Activated T-helper 17 cell treated with anti-CD3 and anti-CD28 coated beads, Interleukin-2, amount 50 U/mL, for 72 hours (primary cell): ENCODE measurements at places on chromosomes 16 and 17.

GRCh38 chr17:40329839-40330794, 21.1 kb downstream of the RARA start:
- peak; percentile 10 for ATAC-seq

GRCh38 chr16:69840975-69841374, 78.8 kb downstream of the WWP2 start:
- ATAC-seq, result no peak

DNA sequence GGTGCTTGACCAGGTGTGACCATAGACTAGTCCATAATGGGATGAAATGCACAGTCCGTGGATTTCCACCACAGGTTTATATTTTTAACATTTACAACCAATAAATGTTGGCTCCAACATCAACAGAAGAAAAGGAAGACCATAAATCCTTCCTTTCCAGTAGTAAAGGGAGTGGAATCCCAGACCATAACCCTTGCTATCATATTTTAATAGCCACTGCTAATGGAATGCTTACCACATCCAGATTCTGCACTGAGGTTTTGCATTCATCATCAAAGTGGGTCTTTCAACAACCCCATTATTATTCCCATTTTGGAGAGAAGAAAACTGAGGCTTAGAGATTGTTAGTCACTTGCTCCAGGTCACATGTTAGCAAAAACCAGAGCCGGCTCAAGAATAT, 106.7 kb downstream of the FOXL1 start:
- ATAC-seq, result no peak

DNA sequence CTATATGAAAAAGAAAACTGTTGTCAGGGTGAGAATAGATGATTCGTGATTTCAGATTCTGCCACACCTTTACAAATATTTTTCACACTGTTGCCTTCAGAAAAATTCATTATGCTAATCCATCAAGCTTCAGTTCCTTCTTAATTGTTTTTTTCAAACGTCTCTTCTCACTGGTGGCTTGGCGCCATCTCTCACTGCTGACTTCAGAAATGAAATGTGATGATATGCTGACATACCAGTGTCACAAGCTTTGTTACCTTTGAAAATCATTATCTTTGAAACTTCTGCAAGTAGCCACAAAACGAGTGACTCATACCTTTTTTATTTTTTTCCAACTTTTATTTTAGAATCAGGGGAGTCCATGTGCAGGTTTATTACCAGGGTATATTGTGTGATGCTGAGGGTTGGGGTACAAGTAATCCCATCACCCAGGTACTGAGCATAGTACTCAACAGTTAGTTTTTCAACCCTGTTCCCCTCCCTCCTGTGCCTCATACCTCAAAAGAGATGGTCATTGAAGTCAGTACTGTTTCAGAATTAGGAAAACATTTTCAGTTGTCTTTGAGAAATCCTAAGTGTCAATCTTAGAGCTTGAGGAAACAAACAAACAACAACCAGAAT, 14.0 kb upstream of the KRT222 start:
- ATAC-seq, result no peak

- peak; percentile 99 for ATAC-seq
These were observed 308.9 kb upstream of the DYNLRB2 start for GRCh38 chr16:80231888-80232287.

DNA sequence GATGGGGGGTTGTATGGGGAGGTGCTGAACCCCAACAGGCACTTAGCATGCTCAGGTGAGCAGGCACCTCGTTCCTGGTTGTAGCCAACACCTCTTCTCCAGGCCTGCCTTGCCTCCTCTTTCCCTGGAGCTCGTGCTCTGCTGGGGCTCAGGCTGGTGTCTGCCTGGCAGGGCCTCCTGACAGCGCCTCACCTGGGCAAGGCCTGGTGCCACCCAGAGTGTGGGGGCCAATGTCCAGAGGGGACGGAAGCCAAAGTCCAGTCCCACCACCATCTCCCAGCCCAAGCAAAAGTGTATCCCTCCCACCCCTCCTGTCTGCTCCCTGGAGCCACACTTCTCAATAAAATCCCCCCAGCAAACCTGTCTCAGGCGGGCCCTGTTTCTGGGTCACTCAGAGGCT, 304.2 kb upstream of the TNRC6C start:
- no peak for ATAC-seq

GRCh38 chr16:88318521-88318920, 64.2 kb upstream of the ZNF469 start:
- ATAC-seq, result no peak

DNA sequence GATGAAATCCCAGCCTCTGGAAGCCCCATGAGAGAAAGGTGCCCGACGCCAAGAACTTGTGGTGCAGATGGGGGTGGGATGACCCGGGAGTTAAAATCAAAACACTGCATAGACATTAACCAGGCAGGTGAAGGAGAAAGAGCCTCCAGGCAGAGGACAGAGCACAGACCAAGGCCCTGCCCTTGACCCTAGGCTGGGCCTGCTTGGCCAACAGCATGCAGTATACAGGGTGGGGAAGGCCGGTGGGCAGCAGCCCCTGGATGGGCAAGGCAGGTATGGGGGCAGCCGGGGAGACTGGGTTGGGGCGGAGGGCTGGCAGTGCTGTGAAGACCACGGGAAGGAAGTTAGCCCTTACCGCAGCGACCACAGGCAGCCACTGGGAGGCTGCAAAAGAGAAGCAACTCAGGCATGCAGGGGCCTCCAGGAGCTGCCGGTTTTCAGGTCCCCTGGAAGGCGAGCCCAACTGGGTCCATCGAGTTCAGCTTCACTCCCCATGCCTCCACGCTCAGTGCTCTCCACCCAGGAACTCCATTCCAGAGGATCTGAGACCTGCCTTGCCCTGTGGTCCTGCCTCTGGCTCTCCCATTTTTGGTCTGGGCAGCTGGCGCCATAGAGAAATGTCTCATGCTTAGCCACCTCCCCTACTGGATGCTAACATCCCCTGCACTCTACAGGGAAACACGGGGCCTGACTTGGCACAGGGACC, 81.2 kb downstream of the C16orf95 start:
- ATAC-seq, result no peak

GRCh38 chr17:49519781-49520180, 24.7 kb downstream of the NGFR start:
- ATAC-seq, result no peak

GRCh38 chr17:62966426-62967204, 580 bp downstream of the TANC2 start:
- ATAC-seq, result peak; percentile 25

DNA sequence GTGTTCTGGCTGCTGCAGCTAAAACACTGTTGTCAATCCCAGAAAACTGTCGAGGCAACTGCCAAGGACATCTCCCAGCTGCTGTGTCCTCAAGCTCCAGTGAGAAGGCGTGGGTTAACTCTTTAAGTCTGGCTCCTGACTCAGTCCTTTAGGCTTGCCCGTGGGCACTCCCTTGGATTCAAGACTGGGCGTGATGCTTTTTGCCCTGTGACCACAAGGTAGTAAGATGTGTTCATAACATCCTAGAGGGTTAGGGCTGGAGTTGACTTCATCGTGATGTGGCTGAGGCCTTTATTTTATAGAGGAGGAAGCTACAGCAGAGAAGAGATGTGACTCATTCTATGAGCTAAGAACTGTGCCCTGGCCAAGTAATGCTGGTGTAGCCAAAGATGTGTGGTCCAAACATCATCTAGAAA, 50.9 kb upstream of the TEKT3 start:
- ATAC-seq, result no peak

GRCh38 chr16:2874032-2874911, 8.7 kb upstream of the FLYWCH2 start:
- ATAC-seq, result no peak

- ATAC-seq, result peak; percentile 94
These were observed 42.4 kb upstream of the MRPS23 start for GRCh38 chr17:57892146-57892819.

GRCh38 chr17:8649157-8650118, 18.9 kb upstream of the MYH10 start:
- ATAC-seq, result no peak

- no peak for ATAC-seq
These were observed 76.4 kb upstream of the SMIM36 start for GRCh38 chr17:55587608-55588139.

DNA sequence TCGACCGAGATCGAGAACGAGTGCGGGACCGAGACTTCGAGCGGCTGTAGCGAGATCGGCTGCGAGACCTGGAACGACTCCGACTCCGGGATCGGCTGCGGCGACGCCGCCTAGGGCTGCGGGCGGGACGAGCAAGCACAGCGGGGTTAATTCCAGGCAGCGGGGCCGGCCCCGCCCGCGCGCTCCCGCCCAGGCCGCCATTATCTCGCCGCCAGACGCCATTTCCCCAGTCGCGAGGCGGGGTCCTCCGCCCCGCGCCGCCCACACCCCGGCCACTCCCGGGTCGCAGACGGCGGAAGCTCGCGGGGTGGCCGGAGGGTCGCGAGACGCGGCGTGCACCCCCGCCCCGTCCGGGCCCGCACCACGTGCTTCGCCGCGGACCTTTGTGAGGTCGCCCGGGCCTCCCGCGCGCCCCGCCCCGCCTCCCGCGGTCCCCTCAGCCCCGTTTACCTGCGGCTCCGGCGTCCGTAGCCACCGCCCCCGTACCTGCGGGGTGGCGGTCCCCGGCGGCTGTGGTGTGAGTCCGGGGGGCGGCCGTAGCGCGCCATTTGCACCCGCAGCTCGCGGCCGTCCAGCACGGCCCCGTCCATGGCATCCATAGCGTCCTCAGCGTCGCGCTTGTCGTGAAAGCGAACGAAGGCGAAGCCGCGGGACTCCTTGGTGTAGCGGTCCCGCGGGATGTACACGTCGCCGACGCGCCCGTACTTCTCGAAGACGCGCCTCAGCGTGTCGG, 616 bp downstream of the SRSF2 start:
- peak; percentile 13 for ATAC-seq
